ENCODE measurements at places on chromosomes 4 and X.

DNA sequence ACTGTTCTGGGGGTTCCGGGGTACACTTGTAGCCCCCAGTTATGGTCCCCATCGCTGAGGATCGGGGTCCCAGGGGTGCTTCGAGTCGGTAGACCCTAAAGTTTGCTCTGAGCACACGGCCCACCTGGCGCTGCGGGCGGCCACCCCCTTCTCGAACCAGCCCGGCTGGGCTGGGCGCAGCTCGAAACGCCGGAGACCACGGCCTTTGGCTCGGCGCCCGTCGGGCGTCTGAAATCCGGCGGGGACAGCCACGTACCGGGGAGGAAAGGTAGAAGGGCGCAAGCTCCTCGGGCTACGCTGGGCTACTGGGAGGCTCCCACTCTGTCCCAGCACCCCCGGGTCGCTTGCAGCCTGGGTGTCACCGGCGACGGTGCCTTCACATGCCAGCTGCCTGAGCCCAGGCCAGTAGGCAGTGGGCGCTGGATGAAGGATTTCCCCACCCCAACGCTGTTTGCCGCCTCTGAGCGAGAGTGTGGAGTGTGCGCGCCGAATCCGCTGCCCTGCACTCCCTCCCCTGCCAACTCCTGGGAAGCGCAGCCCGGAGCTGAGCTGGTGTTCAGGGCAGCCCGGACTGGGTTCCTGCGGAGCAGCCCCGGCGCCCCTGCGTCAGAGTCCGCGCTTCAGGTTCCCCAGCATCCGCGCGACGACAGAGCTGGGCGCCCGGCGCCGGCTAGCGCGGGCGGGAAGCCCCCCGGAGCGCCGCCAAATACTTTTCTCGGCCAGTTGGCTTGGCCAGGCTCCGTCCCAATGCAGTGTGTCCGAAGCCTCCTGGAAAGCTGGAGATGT lies 637 bp downstream of the MAMLD1 start:
- peak; percentile 45 for DNase-seq

GRCh38 chrX:116276261-116276660 lies 105.7 kb downstream of the AGTR2 start:
- no peak for DNase-seq

GRCh38 chr4:15677507-15677988 lies 4.1 kb upstream of the FAM200B start:
- peak; percentile 62 for DNase-seq

- no peak for DNase-seq
Observed at GRCh38 chrX:102930990-102931756, 5.9 kb upstream of the RAB40AL start.

DNA sequence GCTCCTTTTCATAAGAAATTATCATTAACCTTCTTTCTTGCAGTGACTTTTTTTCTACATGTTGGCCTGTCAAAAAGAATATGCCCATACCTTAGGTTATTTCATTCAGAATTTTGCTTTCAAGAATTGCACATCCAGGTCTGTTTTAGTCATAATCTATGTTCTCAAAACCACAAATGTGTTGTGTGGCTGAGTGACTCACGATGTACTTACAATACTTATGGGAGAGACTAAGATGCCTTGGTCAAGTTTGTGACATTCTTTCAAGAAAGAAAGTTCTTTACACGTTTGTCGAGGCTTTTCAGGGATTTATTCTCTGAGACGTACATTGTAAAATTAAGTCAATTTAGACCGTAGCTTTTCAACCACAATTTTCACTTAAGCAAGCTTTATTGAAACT lies 396.7 kb downstream of the FSTL5 start:
- DNase-seq, result peak; percentile 94

GRCh38 chrX:44621078-44621477 lies 78.4 kb upstream of the FUNDC1 start:
- DNase-seq, result no peak

- DNase-seq, result no peak
Observed at GRCh38 chrX:155406429-155406828, 24.5 kb downstream of the F8A2 start.

DNA sequence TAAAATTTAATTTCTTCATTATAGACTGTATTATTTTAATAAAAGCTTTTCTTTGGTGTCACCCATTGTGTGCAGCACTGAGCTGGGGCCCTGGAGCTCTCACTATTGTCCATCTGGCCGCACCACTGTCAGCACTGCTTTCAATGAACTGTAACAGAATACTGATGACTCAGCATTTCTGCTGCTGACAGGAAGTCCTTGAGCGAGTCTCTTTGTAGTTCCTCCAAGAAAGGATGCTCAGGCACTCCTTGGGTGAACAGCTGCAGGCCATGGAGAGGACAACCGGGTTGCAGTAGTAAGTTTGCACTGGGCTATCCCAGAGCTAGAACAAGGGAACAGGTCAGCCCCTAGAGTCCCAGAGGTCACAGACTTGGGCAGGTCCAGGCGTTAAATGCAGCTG lies 81.6 kb downstream of the SORBS2 start:
- DNase-seq, result peak; percentile 81

DNA sequence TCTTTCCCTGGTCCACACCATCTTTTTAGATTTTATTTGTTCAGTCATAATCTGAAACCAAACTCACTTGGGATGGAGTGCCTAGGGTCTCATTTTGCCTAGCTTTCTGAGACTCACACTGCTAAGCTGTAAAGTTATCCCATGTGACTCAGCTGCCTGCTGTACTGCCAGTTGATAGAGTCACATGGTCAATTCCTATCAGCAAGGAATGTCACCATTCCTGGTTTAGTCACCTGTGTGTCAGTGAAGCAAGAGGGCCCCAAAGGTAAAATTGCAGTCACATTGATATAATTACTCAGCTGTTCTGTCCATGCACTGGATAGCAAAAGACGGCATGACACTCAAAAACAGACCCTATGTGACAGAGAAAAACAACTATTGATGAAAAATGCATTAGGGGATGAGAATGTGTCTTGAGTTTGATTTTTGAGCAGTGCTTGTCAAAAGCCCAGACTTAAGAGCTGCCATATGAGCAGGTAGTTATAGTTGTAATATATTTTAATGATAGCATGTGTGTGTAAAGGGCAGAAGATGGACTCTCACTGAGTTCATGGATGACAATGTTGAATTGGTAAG lies 413.2 kb downstream of the PPARGC1A start:
- DNase-seq, result no peak

- peak; percentile 14 for DNase-seq
Observed at GRCh38 chrX:50971395-50971794, 60.9 kb downstream of the BMP15 start.

DNA sequence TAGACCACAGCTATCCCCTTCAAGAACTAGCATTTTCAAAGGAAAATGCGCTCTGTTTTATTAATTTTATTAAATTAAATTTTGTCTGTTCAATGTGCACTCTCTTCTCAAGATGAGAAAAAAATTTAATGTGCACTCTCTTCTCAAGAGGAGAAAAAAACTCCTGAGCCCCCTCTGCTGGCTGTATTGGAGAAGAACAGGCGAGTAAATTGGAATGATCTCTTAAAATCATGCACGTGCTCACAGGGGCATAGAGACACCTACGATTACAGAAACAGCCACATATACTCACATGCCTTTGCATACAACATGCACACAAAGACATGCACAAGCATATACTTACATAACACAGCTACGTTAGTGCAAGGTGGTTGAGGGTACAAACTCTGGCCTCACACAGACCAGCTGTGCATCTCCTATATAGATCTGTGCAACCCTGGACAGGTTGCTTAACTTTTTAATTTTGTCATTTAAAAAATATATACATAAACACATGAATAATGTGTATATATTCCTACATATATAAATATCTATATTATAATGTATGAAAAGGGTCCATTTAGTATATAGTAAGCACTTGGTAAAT lies 176.2 kb upstream of the CXorf66 start:
- DNase-seq, result peak; percentile 20

- DNase-seq, result peak; percentile 17
Observed at GRCh38 chrX:24668111-24668510, 21.0 kb upstream of the PCYT1B start.

DNA sequence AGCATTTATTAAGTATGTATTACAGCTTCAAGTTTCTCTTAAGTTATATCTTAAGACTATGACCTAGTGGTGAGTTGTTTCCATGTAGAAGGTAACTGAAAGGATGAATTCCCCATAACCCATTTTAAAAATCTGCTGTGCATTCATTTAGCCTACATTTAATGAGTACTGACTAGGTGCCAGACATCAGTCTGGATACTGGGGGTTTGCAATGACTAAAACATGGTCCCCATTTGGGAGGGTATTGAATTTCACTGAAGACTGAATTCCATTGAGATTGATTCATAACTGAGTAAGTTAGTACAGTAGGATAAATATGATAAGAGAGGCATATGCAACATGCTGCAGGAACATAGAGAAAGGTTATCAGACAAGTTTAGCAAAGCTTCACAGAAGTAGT lies 241.5 kb downstream of the FRAS1 start:
- DNase-seq, result peak; percentile 64

DNA sequence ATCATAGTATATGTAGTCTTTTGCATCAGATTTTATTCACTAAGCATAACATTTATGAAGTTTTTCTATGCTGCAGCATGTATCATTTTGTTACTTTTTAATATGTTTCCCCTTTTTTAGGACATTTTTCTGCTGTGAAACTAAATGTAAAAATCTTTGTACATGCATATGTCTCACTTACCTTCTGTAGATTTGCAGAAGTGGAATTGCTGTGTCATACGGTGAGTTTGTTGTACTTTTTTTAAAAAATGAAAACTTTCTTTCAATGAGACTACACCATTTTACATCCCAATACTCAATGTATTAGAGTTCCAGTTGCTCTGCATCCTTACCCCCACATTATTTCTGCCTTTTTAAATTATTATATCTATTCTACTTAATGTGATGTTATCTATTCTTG lies 868.9 kb downstream of the PDHA2 start:
- DNase-seq, result no peak

- no peak for DNase-seq
Observed at GRCh38 chr4:184097241-184097605, 120.5 kb downstream of the ENPP6 start.

GRCh38 chr4:183600189-183600685 lies 58.7 kb downstream of the RWDD4 start:
- peak; percentile 17 for DNase-seq

DNA sequence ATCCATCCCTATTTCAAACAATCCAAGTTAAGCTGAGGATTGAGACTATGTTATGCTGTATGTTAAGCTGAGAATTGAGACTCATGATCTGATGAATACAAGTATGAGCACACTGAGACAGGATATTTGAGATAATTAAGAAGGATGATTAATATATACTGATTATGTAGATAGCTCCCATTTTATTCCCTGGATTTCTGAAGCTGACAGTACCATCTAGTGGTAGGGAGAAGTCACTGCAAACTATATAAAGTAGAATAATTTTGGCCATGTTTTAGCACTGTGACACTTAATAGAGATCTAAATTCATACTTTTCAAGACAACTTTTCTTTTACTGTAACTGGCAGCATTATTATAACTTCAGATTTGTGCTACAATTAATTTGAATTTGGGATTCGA lies 63.8 kb upstream of the HPRT1 start:
- peak; percentile 14 for DNase-seq

DNA sequence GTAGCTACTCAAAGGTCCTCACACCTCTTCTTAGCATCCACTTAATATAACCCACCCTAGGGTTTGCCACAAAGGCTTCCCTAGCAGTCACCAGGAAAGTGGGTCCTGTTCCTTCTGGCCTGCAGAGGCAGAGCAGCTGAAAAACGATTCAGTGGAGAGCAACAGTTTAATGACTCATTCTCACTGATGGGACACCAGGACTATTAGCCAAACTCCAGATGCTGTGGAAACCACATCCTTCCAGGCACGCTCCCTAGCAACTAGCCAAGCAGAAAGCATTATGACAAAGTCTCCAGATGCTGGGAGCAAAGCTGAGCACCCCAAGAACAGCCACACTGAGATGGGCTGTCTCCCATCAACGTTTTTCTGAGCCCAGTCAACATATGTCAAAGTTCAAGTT lies 30.3 kb upstream of the UTP14A start:
- peak; percentile 74 for DNase-seq

DNA sequence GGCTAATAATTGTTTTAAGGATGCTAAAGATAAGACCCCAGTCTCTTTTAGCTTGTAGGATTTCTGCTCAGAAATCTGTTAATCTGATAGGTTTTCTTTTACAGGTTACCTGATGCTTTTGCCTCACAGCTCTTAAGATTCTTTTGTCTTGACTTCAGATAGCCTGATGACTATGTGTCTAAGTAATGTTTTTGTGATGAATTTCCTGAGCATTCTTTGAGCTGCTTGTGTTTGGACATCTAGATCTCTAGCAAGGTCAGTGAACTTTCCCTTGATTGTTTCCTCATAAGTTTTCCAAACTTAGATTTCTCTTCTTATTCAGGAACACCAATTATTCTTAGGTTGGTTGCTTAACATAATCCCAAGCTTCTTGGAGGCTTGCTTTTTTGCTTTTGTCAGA lies 104.1 kb downstream of the ZNF518B start:
- DNase-seq, result no peak

- no peak for DNase-seq
Observed at GRCh38 chr4:107592519-107592918, 127.5 kb downstream of the PAPSS1 start.

- no peak for DNase-seq
Observed at GRCh38 chr4:18250564-18250963, 229.0 kb upstream of the LCORL start.

DNA sequence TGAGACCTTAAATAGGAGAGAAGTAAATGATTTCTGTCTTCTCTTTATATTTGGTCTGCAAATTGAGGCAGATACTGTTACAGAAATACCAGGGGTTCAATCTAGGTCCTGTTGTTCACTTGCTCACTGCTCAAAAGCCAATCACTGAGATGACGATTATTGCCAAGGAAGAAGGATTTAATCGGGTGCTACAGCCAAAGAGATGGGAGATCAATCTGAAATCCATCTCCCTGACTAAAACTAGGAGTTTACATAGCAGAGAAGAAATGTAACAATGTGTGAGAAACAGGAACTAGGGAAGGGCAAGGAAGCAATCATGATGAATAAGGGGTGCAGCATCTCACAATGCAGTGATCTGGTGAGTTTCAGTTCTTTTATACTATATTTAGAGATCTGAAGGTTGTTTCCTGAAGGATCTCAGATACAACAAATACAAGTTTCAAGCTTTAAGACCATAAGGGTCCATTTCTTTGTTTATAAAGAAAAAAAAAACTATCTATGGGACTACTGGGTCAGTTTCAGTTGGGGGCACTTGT lies 117.9 kb upstream of the FAM9B start:
- DNase-seq, result no peak

Data from iris pigment epithelial cell (primary cell).